Kidney (tissue), 22 donors: ENCODE measurements at places on chromosomes 1 and 21.

- DNase-seq, result no peak
Measured at GRCh38 chr1:31241321-31241720, 1.6 kb upstream of the NKAIN1 start.

GRCh38 chr1:215444715-215445414 lies 122.2 kb upstream of the KCTD3 start:
- no peak for DNase-seq

- DNase-seq, result no peak
Measured at GRCh38 chr21:24280596-24280995, 1326.7 kb downstream of the MRPL39 start.

DNA sequence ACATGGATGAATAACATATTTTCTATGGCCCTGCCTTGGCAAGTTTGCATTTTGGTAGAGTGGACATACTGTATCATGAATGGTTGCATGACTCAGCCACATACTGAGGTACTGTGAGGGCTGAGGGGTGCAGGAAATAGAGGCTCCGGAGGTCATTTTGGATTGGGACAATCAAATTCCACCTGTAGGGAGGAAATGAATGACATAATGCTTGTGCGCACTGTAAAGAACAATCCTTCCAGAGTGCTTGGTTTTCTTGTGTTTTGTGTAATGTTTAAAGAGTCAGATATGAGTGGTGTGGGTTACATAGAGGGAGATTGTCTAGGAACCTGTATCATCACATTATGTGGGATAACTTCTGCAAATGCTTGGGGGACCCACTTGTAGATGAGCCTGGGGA lies 329.9 kb upstream of the PROX1 start:
- DNase-seq, result no peak

DNA sequence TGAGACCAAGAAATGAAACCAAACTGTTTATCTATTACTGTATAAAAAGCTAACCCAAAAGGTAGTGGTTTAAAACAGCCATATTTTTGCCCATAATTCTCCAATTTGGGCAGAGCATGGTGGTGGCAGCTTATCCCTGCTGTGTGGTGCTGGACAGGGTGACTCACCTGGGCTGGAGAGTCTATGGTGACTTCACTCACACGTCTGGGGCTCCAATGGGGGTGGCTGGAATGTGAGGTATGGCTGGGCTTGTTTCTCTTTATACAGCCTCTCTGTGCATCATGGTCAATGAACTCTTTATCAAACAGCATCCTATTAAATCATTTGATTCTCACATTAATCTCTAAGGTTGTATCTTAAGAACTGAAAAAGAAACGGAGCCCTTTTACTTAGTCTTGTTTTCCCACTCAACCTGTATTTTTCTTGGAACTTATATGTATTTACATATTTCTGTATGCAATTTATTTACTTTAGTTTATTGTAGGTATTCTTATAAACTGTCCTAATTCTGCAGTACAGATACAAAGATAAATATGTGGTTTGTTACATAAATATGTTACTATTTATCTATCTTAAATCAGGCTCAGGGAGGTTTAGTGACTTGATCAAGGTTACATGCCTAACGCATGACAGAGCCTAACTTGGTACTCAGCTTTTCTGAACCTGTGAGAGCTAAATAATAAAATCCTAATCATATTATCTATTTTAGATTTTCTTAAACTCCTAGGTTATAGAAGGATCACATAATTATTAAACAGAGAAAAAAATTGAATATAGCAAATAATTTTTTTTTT lies 37.5 kb upstream of the WLS start:
- no peak for DNase-seq

GRCh38 chr1:102466487-102466886 lies 469.8 kb upstream of the OLFM3 start:
- DNase-seq, result no peak

- peak; percentile 58 for DNase-seq
Measured at GRCh38 chr1:201724766-201725118, 104.2 kb upstream of the IPO9 start.

GRCh38 chr1:23427550-23427949 lies 3.0 kb upstream of the TCEA3 start:
- no peak for DNase-seq
